Left renal cortex interstitium (tissue), 4 donors: ENCODE measurements at places on chromosomes 7 and 10.

- no peak for DNase-seq
Observed at GRCh38 chr7:24943096-24943948, 36.7 kb downstream of the OSBPL3 start.

GRCh38 chr7:82548141-82548688 is 104.6 kb upstream of the CACNA2D1 start:
- DNase-seq, result no peak

DNA sequence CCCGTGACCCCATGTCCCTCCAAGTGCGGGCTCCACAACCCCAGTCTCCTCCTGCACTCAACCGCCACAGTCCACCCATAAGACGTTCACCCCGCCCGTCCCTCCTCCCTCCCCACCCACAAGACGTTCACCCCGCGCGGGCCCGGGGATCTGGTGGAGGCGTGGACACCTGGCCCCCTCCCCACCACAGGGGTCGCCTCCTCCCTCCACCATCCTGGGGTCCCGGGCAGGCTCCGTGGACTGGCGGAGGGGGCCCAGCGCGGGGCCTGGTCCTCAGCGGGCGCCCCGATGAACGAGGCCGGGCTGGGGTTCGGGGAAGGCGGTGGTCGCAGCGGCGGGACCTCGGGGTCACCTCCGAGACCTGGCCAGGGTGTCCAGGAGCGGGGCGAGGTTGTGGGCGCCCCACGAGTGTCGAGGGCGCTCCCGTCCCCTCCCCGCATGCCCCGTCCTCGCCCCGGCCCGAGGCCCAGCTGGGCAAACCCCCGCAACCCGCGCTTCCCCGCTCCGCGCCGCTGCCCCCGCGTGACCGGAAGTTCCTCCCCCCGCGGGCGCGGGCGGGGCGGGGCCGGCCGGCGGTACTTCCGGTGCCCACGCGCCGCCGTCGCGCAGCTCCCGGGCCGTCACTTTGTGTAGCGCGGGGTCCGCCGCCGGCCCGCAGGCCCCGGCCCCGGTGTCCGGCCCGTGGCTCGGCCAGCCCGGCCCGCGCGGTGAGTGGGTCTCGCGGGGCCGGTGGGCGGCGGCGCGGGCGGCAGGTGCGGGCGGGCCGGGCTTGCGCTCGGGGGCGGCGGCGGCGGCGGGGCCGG is at the start of gene ZNF316:
TSS of gene ZNF316 (plus strand) at position 578 of the 803 bp plus-strand sequence. CDS start 5,092 bp downstream, outside the sequence.
- DNase-seq, result no peak

GRCh38 chr7:7221599-7222038 is 39.3 kb downstream of the C1GALT1 start:
- DNase-seq, result no peak

DNA sequence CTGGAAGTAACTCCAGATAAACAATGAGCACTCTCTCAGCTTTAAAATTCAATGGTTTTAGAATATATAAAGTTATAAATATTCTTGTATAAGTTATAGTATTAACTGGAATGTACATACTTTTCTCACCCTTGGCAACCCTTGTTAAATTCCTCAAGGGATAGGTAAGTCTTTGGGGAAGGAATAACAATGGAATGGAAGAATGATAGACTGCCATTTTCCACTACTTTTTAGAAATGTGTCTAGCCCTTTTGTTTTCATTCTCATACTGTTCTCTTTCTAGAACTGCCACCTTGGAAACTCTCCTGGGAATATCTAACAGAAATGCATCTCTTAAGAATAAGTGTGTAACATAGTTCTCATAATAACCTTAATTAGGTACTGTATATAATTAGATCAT is 8.3 kb downstream of the KIF5B start:
- no peak for DNase-seq

- no peak for DNase-seq
Observed at GRCh38 chr7:47408675-47409074, 173.2 kb downstream of the TNS3 start.

DNA sequence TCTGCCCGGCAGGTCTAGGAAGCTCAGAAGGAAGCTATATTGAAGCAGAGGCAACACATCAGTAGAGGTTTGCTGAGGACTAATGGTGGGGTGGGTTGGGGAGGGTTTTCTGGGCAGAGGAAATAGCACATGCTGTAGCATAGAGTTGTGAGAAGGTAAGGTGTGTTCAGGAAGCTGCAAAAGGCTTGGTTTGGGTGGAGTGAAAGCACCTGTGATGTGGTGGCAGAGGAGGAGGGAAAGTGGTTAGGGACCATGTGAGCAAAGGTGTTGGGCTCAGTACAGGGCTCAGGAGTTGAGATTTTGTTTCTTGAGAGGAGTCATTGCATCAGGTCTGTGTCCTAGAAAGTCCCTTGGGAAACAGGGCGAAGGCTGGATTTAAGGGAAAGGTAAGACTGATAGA is 294.6 kb downstream of the SORCS3 start:
- no peak for DNase-seq

DNA sequence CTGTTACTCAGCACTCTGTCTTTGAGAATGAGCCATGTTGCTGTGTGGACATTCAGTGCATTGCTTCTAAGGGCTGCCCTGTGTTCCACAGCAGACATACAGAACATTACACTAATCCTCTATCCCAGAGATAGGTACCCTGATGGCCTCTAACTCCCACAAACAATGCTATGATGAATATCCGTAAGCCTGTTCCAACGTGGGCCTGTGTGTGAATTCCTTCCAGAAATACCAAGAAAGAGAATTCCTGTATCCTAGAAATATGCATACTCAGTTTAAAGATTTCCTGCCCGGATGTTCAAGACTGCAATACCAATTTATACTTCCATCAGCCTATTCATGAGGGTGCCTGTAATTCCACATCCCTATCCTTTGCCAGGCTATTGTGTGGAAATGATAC is 21.3 kb upstream of the ST8SIA6 start:
- no peak for DNase-seq

GRCh38 chr7:48976850-48977249 is 52.5 kb downstream of the CDC14C start:
- DNase-seq, result no peak

- no peak for DNase-seq
Observed at GRCh38 chr10:71812016-71812912, 38.8 kb downstream of the PSAP start.

- DNase-seq, result no peak
Observed at GRCh38 chr7:123201901-123202300, 2.1 kb upstream of the SLC13A1 start.

GRCh38 chr10:127836966-127837365 is 55.8 kb downstream of the CLRN3 start:
- no peak for DNase-seq

GRCh38 chr7:68216051-68216450 is 1219.4 kb downstream of the TYW1 start:
- DNase-seq, result no peak

DNA sequence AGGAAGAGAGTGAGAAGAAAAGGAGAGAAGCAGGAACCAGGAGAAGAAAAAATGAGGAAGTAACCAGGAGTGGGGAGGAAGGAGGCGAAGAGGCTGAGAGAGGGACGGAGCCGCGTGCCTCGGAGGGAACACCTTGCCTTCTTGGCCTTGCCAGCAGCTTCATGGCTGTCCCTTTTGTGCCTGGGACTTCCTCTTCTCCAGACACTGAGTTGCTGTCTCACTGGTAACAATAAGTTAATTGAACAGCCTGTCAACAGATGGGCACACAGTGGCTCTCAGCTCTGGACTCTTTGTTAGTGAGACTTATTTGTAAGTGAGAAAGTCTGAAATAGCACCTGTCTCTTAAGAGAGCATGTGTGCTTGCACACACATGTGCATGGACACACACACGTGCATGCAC is 83.2 kb downstream of the GATA3 start:
- no peak for DNase-seq

DNA sequence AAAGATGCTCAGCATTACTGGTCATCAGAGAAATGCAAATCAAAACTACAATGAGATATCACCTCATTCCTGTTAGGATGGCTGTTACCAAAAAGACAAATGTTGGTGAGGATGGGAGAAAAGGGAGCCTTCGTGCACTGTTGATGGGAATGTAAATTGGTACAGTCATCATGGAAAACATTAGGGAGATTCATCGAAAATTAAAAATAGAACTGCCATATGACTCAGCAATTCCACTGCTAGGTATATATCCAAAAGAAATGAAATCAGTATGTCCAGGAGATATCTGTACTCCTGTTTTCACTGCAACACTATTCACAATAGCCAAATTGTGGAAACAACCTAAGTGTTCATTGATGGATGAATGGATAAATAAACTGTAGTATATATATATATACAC is 228.1 kb downstream of the ACTR3B start:
- DNase-seq, result no peak

GRCh38 chr7:71633551-71634008 is 501.6 kb downstream of the GALNT17 start:
- peak; percentile 14 for DNase-seq

- DNase-seq, result no peak
Observed at GRCh38 chr7:116240024-116240668, 29.8 kb downstream of the TES start.

GRCh38 chr10:20760460-20760859 is 136.7 kb downstream of the NEBL start:
- DNase-seq, result no peak

GRCh38 chr7:146094356-146094755 is 22.2 kb upstream of the CNTNAP2 start:
- no peak for DNase-seq

DNA sequence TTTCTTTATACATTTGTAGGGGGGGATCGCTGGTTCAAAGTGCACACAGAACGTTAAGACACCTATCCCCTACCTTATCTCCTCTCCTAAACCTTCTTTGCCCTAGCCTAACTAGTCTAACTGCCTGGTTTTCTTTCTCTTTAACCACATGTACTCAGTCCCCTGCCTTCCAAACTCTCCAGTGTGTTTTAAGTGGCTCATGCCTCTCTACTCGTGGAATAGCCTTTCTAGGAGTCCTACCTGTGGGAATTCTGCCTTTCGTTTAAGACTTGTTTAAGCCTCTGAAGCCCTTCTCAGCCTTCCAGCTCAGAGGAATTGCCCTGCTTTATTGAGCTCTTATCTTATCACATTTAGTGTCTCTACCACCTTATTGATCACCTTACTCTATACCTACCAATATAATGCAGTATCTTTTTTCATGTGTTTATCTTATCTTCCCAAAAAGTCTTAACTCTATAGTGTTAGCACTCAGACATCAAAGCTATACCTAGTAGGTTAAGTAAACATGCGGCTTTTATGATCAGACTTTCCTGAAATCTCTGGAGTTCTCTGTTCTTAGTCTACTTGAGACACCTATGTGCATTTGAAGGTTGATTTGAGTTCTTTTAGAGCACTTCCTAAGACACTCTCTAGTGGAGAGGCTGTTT is 50.7 kb downstream of the ARID5B start:
- DNase-seq, result no peak

- no peak for DNase-seq
Observed at GRCh38 chr10:107085665-107086525, 78.6 kb downstream of the SORCS1 start.

GRCh38 chr7:111363099-111363498 is 199.2 kb downstream of the IMMP2L start:
- DNase-seq, result no peak

DNA sequence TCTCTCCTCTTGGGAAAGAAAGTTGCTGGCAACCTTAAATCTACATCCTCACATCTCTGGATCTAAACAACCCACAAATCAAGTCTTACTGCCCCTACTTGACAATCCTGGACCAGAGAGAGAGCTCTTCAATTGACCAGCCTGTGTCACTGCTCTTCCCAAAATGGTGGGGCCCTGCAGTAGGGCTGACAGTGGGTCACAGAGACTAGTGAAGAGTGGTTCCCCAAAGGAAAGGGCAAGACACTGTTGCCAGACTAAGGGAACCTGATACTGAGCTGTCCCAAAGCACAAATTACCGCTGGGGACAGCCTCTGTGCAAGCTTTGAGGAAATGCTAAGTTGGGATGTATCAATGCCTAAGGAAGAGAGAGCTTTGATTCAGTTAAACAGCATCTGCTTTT is 4.5 kb upstream of the GPRIN2 start:
- DNase-seq, result no peak

DNA sequence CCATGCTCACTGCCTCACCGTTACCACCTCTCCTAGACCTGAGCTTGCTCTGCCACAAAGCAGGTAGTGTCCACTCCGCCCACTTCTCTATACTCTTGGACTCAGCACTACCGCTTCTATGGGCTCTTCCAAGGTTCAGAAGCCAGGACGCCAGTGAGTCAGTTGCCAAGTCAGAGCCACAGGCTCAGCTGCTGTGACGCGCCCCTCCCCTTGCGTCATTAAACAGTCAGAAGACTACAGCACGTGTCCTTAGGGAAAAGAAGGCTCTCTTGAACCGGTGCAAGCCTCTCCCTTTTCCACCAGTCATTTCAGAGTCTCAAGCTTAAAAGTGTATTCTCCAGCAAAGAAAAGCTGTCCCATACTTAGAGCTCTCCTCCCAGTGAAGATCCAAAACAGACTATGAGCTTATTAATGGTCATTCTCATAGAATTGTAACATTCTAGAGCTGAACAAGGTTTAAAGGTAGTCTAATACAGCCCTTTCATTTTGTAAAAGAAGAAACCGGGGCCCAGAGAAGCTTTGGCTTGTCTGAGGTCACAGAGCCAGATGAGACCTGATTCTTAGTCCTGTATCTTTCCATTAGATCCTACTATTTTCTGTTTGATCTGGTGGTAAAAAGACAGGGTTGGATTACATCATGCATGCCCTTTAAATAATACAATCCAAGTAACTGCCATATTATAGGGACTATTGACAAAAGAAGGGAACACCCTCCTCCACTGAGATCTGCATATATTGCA is 40.9 kb upstream of the MET start:
- DNase-seq, result no peak

DNA sequence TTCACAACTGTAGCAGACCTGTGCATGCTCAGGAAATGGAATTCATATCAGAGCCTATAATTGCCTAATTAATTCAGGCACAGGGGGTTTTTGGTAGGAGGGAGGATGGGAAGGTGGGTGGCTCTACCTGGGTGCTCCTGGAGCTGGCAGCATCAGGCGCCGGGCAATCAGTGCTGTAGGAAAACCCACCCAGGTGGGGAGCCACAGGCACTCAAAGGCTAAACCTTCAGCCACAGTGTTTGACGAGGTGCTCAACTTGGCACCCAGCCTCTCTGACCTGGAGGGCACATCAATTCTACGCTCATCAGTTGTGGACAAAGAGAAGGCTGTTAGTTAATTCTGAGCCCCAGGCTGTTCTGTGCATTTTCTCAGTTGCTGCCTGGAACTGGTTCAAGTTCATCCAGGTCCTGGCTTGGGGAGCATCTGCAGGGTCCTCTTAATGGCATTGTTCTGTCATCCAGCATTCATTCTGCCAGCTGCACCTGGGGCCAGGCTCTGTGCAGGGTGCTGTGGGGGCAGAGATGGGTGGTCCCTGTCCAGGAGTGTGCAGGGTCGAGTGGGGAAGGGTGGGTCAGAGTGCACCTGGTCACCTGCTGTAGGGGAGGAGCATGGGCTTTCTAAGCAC is 54.1 kb upstream of the NPTX2 start:
- DNase-seq, result no peak

- DNase-seq, result no peak
Observed at GRCh38 chr10:23291551-23292334, 52.9 kb downstream of the C10orf67 start.

DNA sequence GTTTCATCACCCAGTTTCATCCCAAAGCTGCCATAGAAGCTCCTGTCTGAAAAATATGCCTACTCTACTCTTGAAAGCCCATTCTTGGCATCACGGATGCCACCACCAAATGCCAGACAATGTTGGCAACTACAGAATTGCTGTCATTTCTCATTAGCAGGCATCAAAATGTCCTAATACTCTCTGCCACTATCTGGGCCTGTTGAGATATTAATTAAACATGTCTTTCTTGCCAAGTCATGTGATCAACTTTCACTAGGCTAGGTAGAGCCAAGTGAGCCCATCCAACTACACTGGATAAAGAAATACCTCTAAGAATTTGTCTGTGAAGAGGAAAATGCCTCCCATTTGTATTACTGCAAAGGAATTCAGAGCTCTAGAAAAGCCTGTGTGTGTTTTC is 1093.3 kb upstream of the C7orf33 start:
- no peak for DNase-seq

- DNase-seq, result no peak
Observed at GRCh38 chr7:47380325-47381133, 201.4 kb downstream of the TNS3 start.
